Right lung (tissue), 10 donors: ENCODE measurements at places on chromosomes 16 and 17.

- DNase-seq = no peak
Measured at GRCh38 chr16:75103994-75104393, 12.6 kb downstream of the LDHD start.

GRCh38 chr17:35554668-35555067 lies 6.0 kb downstream of the SLFN14 start:
- no peak for DNase-seq

DNA sequence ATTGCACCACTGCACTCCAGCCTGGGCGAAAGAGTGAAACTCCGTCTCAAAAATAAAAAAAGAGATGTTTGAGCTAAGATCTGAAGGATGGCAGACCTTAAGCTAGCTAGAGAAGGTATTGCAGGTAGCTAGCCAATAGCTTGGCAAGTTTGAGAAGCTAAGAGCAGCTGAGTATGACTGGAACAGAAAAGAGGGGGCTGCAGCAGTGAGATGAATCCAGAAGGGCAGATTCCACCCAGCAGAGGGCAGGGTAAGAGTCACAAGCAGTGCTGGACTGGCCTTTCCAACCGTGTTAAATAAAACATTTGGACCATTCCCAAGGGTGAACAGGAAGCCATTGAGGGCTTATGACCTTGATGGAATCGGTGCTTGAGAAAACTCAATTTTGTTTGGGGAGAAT lies 5.7 kb upstream of the PHAF1 start:
- DNase-seq = no peak

GRCh38 chr17:13485327-13485726 lies 116.4 kb downstream of the HS3ST3A1 start:
- no peak for DNase-seq

DNA sequence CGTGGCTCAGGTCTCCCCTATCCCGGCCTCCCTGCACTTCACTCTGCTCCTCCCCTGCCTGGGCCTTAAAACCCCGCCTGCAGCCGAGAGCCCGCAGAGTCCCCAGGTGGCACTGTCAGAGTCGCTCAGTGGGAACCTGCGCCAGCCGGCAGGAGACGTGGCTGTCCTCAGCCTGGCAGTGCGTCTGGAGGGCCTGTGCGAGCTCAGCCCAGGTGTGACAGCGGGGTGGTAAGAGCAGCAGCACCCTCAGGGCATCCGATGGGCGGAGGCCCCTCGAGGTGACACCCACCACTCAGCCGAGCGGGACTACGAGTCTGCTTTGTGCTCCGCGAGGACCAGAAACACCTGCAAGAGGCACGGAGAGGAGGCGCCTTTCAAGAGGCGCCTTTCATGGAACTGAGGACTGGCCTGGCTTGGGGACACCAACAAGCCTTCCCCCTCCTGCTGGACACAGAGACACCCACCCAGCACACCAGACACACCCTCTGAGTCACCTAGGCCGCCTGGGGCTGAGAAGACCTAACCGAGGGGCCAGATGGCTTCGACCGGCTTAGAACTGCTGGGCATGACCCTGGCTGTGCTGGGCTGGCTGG lies at the start of gene CLDN9:
Gene CLDN9, plus strand, starts transcription at position 96 of the 593 bp plus-strand sequence. Its CDS starts 440 bp downstream, at position 536.
- no peak for DNase-seq

DNA sequence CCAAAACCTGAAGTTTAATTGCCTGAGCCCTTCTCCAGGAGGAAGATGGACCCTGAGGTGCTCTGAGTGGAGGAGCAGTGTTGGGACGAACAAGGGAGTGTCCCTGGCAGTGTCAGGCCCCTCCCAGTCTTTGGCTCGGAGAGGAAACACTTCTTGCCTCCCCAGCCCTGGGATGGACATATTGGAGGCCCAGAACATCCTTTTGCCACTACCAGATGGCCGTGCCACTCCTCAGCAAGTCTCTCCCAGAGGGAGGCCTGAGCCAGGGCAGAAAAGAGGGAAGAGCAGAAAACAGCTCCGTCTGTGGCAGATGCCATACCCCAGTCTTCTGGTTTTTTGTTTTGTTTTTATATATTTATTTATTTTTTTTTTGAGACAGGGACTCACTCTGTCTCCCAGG lies 91.5 kb upstream of the CRHR1 start:
- no peak for DNase-seq

- no peak for DNase-seq
Measured at GRCh38 chr17:6548578-6549330, 7.6 kb downstream of the PITPNM3 start.

- no peak for DNase-seq
Measured at GRCh38 chr17:81576621-81577277, 24.6 kb upstream of the FAAP100 start.
